Hair follicular keratinocyte (primary cell): ENCODE measurements at places on chromosomes 1 and 21. TPM values are rescaled to one million over a fixed set of nuclear protein-coding genes. Genes with fewer than 3 reads are reported as not detected.

CFHR1 gene
- total RNA-seq: not detected in 2 replicates

LENEP gene
- total RNA-seq: not detected in 2 replicates

SSU72 gene
- 130 and 156 TPM in 2 replicates for total RNA-seq

XCL2 gene
- total RNA-seq: not detected in 2 replicates

TTC34 gene
- total RNA-seq: under 0.01 and 0.16 TPM in 2 replicates

KLHDC9 gene
- total RNA-seq: 0.68 and 2.7 TPM in 2 replicates

SCCPDH gene
- 4.2 and 4.7 TPM in 2 replicates for total RNA-seq

TMPRSS15 gene
- not detected in 2 replicates for total RNA-seq

LCE1C gene
- total RNA-seq: 1.1 and 9.9 TPM in 2 replicates

UBE2U gene
- total RNA-seq: not detected in 2 replicates

CFAP74 gene
- not detected in 2 replicates for total RNA-seq

VPS13D gene
- 19.7 and 38.4 TPM in 2 replicates for total RNA-seq

FOXD3 gene
- total RNA-seq: not detected in 2 replicates

NBPF6 gene
- not detected in 2 replicates for total RNA-seq

SH2D5 gene
- total RNA-seq: 77.1 and 90.8 TPM in 2 replicates

GJC2 gene
- 0.38 and 0.86 TPM in 2 replicates for total RNA-seq

TESK2 gene
- total RNA-seq: 2.6 and 5.1 TPM in 2 replicates

DYNLT5 gene
- total RNA-seq: not detected in 2 replicates

NGF gene
- total RNA-seq: not detected in 2 replicates

SELL gene
- total RNA-seq: not detected in 2 replicates

CDC42BPA gene
- 11.0 and 14.8 TPM in 2 replicates for total RNA-seq

FCRL5 gene
- not detected in 2 replicates for total RNA-seq

CD1E gene
- not detected in 2 replicates for total RNA-seq

SLFNL1 gene
- total RNA-seq: not detected in 2 replicates

SHE gene
- total RNA-seq: under 0.01 TPM in 1 of 2 replicates, not detected in the other

TCHH gene
- 0.04 TPM in 1 of 2 replicates, not detected in the other for total RNA-seq

ACTL8 gene
- total RNA-seq: not detected in 2 replicates

FCAMR gene
- not detected in 2 replicates for total RNA-seq

PBX1 gene
- 0.53 and 0.86 TPM in 2 replicates for total RNA-seq

ESRRG gene
- 0.04 and 0.08 TPM in 2 replicates for total RNA-seq

VTCN1 gene
- total RNA-seq: not detected in 2 replicates

FAM177B gene
- not detected in 2 replicates for total RNA-seq

LPAR3 gene
- 40.6 and 61.5 TPM in 2 replicates for total RNA-seq

TAS1R3 gene
- under 0.01 TPM in 1 of 2 replicates, not detected in the other for total RNA-seq

KRTAP10-6 gene
- total RNA-seq: not detected in 2 replicates

KDF1 gene
- total RNA-seq: 24.8 and 26.9 TPM in 2 replicates

LCE2B gene
- total RNA-seq: not detected in 2 replicates

LRRC3 gene
- 1.9 and 3.3 TPM in 2 replicates for total RNA-seq

RNU1-3 gene
- total RNA-seq: under 0.01 TPM in 2 replicates

SLAMF7 gene
- total RNA-seq: 0.19 and 1.0 TPM in 2 replicates

SYT11 gene
- 0.62 and 0.80 TPM in 2 replicates for total RNA-seq

SLC44A5 gene
- 1.3 and 2.0 TPM in 2 replicates for total RNA-seq

CACNA1E gene
- not detected in 2 replicates for total RNA-seq

TDRD5 gene
- not detected in 2 replicates for total RNA-seq

VWA5B1 gene
- total RNA-seq: not detected in 2 replicates

URB1 gene
- 28.9 and 29.0 TPM in 2 replicates for total RNA-seq

NFIA gene
- total RNA-seq: 6.9 and 9.1 TPM in 2 replicates

FAM131C gene
- total RNA-seq: 0.15 and 1.6 TPM in 2 replicates

RHCE gene
- total RNA-seq: 0.31 and 0.95 TPM in 2 replicates

CPTP gene
- total RNA-seq: 29.1 and 32.2 TPM in 2 replicates

SELENBP1 gene
- 1.6 and 2.2 TPM in 2 replicates for total RNA-seq
